ENCODE measurements at places on chromosomes 11 and 22. TPM values are rescaled to one million over a fixed set of nuclear protein-coding genes. Genes with fewer than 3 reads are reported as not detected.
A peak's percentile ranks its signal among the peaks of the same experiment; 100 is the strongest.

Gene CDC45
- total RNA-seq: 81.8 TPM

Gene DTX4
- total RNA-seq: 22.7 TPM

Gene DDB1
- 250 TPM for total RNA-seq

Gene ARHGEF12
- 28.1 TPM for total RNA-seq

- DNase-seq: no peak
Measured at GRCh38 chr11:16114431-16114830, 241.9 kb downstream of the SOX6 start.

DNA sequence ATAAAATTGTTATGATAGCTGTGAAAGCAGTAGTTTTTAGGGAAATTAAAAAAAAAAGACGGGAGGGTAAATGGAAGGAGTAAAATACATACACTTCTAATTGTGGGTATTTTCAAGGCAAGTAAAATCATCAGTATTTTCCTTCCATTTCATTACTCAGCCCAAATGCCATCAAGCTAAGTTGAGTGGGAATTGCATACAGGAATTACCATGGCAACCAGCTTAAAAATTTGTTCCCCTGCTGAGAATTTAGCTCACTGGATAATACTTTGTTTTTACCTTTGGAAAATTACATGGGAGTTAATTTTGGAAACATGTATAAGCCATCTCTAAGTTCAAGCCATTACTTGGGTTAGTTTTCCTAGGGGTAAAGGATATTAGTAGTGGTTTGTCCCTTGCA is 1873.4 kb downstream of the LRRC4C start:
- no peak for DNase-seq

DNA sequence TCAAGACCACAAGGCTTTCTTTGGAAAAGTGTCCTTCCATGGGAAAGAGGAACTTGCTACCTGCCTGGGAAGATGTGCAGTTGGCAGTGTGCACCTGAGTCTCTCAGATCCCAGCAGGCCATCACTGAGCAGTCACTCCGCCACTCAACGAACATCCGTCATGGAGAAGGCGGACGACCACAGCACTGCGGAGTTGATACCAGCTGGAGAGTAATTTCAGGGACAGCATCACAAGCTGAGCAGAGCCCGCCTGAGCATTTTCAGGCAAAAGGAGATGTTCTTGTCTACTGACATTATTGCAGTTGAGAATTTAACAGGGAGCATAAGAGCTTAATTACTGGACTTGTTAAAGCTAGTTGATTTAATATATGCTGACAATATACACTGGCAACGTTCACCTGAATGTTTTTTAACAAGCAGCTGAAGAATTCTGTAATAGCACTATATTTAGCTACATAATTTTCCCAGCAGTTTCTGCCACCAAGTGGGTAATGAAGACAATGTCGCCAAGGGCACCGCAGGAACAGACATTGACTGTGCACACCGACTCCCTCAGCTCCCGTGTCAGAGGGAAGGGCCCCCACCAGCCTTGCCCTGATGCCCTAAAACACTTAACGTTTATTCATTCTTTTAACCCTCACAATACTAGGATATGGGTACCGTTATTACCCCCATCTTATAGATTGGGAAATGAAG is 52.4 kb upstream of the ARFGAP3 start:
- DNase-seq: no peak

GRCh38 chr11:102882389-102883024 is 7.7 kb upstream of the MMP12 start:
- peak; percentile 17 for DNase-seq

Measured in MG63 (cell line).